T-helper 2 cell treated with Interferon-gamma antibody and Interleukin-4, amounts not matched to agents 5 μg/mL and 100 μg/mL, for 36 hours (primary cell): ENCODE measurements at places on chromosomes 16 and 17.

- no peak for DNase-seq
- H3K4me1 ChIP-seq, result peaks cover 11% of the 10 kb centered on the region
- peak overlapping the region; percentile 13 for H3K27ac ChIP-seq
- H3K27me3 ChIP-seq, result no peaks in the 10 kb centered on the region
- no peak overlapping the region for H3K4me3 ChIP-seq
Observed at GRCh38 chr17:67911059-67911782, 85.0 kb downstream of the C17orf58 start.

GRCh38 chr16:83813823-83814658 lies 6.3 kb downstream of the HSBP1 start:
- DNase-seq, result no peak
- no peaks in the 10 kb centered on the region for H3K27me3 ChIP-seq
- H3K4me3 ChIP-seq, result no peak overlapping the region

GRCh38 chr17:8163978-8164814 lies 1.4 kb upstream of the VAMP2 start:
- H3K4me3 ChIP-seq, result peak overlapping the region; percentile 88
- peaks cover 40% of the 10 kb centered on the region for H3K4me1 ChIP-seq
- H3K27ac ChIP-seq, result peak overlapping the region; percentile 98
- no peaks in the 10 kb centered on the region for H3K27me3 ChIP-seq

GRCh38 chr17:21510686-21511362 lies 134.7 kb downstream of the KCNJ12 start:
- H3K27me3 ChIP-seq, result peaks cover 53% of the 10 kb centered on the region
- no peak overlapping the region for H3K27ac ChIP-seq
- H3K36me3 ChIP-seq, result peaks cover 1% of the 10 kb centered on the region
- no peak for DNase-seq
- peaks cover 17% of the 10 kb centered on the region for H3K4me1 ChIP-seq

DNA sequence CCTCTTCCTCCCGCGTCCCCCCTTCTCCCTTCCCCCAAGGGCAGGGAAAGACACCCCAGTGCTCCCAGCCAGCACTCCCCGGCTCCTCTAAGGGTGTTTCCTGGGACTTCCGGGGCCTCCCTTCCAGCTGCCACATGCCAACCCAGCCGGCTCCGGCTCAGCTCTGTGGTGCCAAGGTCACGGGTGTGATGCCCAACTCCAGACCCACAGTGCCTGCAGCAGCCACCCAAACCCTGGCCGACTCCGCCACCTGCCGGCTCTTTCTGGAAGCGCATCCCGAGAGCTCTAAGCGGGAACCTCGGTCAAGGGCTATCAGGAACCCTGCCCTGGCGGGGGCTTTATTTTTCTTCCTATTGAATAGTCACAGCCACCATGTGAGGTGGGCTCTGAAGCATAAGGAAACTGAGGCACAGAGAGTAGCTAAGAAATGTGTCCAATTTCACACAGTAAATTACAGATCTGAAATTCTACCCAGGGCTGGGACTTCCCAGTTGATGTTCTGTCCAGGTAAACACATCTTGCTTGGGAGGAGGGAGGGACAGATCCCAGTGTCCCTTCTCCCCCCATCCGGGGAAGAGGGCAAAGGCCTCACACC lies 3.3 kb upstream of the PPP1R1B start:
- H3K4me3 ChIP-seq, result no peak overlapping the region
- no peaks in the 10 kb centered on the region for H3K36me3 ChIP-seq
- peaks cover 59% of the 10 kb centered on the region for H3K27me3 ChIP-seq
- DNase-seq, result peak; percentile 76
- H3K27ac ChIP-seq, result no peak overlapping the region

DNA sequence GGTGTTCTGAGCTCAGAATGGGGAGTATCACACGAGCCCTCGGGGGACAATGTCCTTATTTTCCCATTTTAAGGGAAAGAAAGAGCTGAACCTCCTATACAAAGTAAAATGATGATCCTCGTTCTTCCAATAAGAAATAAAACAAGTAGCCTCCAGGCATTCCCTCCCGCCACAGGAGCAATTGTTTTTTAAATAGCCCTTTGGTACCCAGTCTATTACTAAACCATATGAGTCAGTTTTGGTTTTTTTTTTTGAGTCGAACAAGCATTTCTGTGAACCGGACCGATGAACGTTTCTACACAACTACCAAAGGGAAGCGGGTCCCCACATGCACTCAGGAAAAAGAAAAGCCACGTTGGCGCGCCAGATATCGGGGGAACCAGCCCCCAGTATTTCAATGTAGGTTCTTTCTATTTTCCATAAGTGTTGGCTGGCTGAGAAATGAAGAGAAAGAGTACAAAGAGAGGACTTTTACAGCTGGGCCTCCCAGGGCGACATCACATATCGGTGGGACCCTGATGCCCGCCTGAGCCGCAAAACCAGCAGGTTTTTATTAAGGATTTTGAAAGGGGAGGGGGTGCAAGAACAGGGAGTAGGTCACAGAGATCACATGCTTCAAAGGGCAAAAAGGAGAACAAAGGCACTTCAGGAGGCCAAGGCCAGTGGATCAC lies 3.8 kb upstream of the DCXR start:
- H3K36me3 ChIP-seq, result no peaks in the 10 kb centered on the region
- H3K4me1 ChIP-seq, result peaks cover 12% of the 10 kb centered on the region
- H3K27ac ChIP-seq, result no peak overlapping the region
- H3K27me3 ChIP-seq, result no peaks in the 10 kb centered on the region

DNA sequence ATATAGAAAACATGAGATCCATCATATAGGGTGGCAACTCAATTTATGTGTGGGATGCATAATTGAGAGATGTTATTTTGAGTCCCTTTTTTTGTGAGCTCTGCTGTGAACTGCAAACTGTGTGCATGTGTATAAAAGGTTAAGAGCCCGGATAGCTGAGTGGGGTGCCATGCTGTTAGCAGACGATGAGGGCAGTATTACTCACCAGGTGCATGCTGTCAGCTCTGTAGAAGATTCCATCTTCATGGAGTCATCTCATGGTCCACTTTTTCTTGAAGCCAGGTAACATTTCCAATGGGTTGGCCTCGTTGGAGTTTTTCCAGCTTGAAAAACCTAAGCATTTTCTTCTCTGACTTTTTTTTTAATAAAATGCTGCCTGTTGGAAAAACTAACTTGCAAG lies 43.0 kb upstream of the RHBDL3 start:
- H3K4me1 ChIP-seq, result peaks cover 16% of the 10 kb centered on the region
- H3K27ac ChIP-seq, result no peak overlapping the region
- no peak for DNase-seq
- H3K4me3 ChIP-seq, result no peak overlapping the region

DNA sequence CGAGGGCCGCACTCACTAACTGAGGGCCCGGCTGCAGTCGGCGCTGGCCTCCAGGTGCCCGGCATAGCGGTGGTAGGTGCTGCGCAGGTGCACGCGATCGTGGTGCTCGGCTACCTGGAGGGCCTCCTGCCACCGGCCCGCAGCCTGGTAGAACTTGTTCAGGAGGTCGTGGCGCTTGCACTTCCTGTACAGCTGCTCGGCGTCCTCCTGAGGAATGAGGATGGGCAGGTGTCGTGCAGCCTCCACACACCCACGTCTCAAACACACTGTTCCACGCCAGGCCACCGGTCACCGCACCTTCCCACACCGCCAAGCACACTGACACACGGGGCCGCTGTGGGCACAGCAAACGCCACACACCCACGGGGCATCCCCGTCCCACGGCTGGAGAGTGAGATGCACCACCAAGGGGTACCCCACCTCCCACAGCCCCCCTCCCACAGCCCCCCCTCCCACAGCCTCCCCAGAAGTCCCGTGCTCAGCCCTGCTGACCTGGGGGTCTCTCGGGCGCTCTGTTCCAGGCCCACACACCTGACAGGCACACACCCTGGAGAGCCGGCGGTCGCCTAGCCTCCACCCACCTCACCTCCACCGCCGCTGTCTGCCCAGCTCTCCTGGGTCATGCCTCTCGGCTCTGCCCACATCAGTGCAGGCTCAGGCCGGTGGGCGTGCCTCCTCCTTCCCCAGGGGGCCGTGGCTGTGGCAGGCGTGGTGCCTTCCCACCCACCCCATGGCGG lies 7.4 kb upstream of the TMEM204 start:
- H3K4me1 ChIP-seq, result peaks cover 10% of the 10 kb centered on the region
- no peaks in the 10 kb centered on the region for H3K27me3 ChIP-seq
- no peak overlapping the region for H3K4me3 ChIP-seq

GRCh38 chr16:4514606-4515005 lies 24.0 kb downstream of the CDIP1 start:
- no peak for DNase-seq
- H3K4me1 ChIP-seq, result peaks cover 36% of the 10 kb centered on the region
- peak overlapping the region; percentile 92 for H3K27ac ChIP-seq

DNA sequence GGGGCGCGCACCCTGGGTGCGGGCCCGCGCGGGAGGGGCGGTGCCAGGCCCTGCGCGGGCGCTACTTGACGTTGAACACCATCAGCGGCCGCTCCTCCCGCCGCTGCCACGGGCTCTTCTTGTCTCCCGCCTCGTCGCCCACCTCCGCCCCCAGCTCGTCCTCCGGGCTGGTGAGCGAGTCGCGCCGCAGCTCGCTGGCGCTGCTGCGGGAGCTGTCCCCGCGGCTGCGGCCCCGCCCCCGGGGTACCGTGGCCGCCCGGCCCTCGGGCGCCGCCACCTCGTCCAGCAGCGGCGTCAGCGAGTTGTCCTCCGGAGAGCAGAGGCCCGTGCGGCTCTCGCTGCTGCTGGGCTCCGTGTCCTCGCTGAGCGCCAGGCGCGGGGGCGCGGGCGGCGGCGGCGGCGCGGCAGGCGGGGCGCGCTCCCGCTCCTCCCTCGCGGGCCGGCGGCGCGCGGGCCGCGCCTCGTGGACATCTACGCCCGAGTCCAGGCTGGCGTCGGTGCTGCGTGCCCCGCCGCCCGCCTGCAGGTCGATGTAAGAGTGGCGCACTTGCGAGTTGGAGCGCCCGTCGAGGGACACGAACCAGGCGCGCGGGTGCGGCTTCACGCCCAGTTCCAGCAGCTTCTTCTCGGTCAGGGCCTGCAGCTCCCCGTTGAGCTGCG lies 8.7 kb downstream of the GRN start:
- H3K4me1 ChIP-seq, result no peaks in the 10 kb centered on the region
- peaks cover 9% of the 10 kb centered on the region for H3K27me3 ChIP-seq
- H3K36me3 ChIP-seq, result peaks cover 3% of the 10 kb centered on the region

DNA sequence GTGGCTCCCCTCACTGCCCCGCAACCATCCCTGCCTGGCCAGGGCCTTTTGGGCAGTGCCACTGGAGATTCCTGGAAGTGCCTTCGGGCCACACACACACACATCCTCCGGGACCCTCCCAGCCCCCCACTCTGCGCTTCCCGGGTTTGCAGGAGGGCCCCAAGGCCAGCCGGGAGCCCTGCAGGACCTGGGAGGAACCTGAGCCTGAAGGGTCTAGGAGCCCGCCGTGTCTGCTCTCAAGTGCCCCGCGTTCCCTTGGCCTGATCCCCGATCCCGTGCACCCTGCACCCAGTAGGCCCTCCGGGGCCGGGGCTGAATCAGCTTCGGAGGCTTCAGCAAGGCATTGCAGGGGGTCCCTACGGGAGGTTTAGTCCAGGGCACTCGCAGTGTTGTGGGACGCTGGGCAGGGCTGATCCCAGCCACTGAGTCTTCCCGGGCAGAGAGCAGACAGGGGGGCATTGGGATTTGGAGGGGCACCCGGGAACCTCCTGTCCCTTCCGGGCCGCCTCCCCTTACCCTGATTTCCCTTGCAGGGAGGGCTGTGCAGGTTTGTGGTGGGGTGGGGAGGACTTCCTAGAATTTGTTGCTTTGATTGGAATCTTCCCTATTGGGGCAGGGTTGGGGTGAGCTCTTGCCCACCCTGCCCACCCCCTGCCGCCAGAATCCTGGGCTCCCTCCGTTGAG lies 36.9 kb downstream of the TMEM235 start:
- no peak overlapping the region for H3K4me3 ChIP-seq
- no peaks in the 10 kb centered on the region for H3K27me3 ChIP-seq
- peaks cover 22% of the 10 kb centered on the region for H3K4me1 ChIP-seq
- no peak for DNase-seq
- no peaks in the 10 kb centered on the region for H3K36me3 ChIP-seq

GRCh38 chr17:62675260-62675659 lies 47.8 kb downstream of the MRC2 start:
- DNase-seq, result no peak
- no peaks in the 10 kb centered on the region for H3K4me1 ChIP-seq

- no peaks in the 10 kb centered on the region for H3K27me3 ChIP-seq
- peaks cover 45% of the 10 kb centered on the region for H3K4me1 ChIP-seq
- peak overlapping the region; percentile 32 for H3K27ac ChIP-seq
- no peak for DNase-seq
- H3K4me3 ChIP-seq, result no peak overlapping the region
Observed at GRCh38 chr17:82525712-82526111, 6.2 kb downstream of the FOXK2 start.

GRCh38 chr16:11084484-11084875 lies 140.1 kb downstream of the CLEC16A start:
- DNase-seq, result no peak
- H3K4me1 ChIP-seq, result peaks cover 81% of the 10 kb centered on the region
- H3K27me3 ChIP-seq, result no peaks in the 10 kb centered on the region
- no peak overlapping the region for H3K4me3 ChIP-seq

GRCh38 chr17:8991514-8992285 lies 26.2 kb upstream of the PIK3R5 start:
- no peak overlapping the region for H3K4me3 ChIP-seq
- DNase-seq, result peak; percentile 30
- no peaks in the 10 kb centered on the region for H3K36me3 ChIP-seq
- H3K27me3 ChIP-seq, result peaks cover 3% of the 10 kb centered on the region

DNA sequence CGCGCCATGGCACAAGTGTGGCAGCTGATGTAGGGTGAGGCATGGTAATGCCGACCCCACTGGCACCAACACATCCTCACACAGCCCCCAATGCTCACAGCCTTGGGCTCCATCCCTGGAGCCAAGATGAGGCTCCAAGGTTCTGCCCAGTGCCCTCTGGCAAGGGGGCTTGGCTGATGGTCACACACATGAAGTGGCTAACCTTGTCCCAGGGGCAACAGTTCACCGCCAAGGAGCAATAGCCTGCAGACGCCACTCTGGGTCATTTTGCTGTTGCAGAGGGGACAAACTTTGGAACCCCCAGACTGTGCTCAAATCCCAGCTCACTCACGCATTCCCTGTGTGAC lies 26.8 kb downstream of the TNFRSF13B start:
- no peak for DNase-seq
- H3K4me1 ChIP-seq, result no peaks in the 10 kb centered on the region
- peaks cover 2% of the 10 kb centered on the region for H3K27me3 ChIP-seq
- no peak overlapping the region for H3K4me3 ChIP-seq
- H3K27ac ChIP-seq, result no peak overlapping the region

DNA sequence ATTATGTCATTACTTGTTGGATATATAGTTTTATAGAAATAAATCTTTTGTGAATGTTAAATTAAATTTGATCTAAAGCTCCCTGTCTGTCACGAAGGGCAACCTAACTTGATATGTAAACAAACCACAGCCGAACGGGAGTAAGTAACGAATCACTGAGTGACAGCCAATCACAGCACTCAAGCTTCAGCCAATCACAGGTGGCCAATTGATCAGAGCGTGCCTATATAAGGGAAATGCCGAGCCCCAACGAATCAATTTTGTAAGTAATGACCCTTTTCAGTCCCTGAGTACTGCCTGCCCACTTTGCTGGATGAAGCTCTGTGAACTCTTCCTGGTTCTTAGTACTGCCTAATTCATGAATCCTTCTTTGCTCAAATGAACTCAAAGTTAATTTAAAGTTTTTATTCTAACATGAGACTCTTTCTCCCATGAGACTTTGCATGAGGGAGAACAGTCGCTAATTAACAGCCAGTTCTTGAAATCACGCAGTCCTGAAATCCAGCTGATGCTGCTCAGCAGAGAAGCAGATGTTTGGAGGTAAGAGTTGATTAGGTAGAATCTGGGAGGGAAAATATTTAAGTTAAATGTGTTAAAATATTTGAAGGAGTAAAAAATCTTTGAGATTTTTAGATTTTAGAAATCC lies 302.2 kb downstream of the CNTNAP4 start:
- no peaks in the 10 kb centered on the region for H3K27me3 ChIP-seq
- DNase-seq, result no peak
- no peak overlapping the region for H3K4me3 ChIP-seq
- no peaks in the 10 kb centered on the region for H3K4me1 ChIP-seq
